Renal cortex interstitium (tissue), 15 donors: ENCODE measurements at places on chromosomes 7 and 10. TPM values are rescaled to one million over a fixed set of nuclear protein-coding genes. Genes with fewer than 3 reads are reported as not detected.

CDHR1 gene
- 0.54 TPM for polyA plus RNA-seq

SH2D4B gene
- polyA plus RNA-seq: 0.17 TPM

CRYGN gene
- polyA plus RNA-seq: 5.6 TPM

GRM3 gene
- polyA plus RNA-seq: 0.15 TPM

ZNF518A gene
- 51.3 TPM for polyA plus RNA-seq

DNA2 gene
- 11.3 TPM for polyA plus RNA-seq

CREB5 gene
- 10.3 TPM for polyA plus RNA-seq

SSC4D gene
- 7.2 TPM for polyA plus RNA-seq

ADCY1 gene
- polyA plus RNA-seq: 3.0 TPM
